CD8-positive, alpha-beta memory T cell (primary cell): ENCODE measurements at places on chromosomes 6 and 20.

DNA sequence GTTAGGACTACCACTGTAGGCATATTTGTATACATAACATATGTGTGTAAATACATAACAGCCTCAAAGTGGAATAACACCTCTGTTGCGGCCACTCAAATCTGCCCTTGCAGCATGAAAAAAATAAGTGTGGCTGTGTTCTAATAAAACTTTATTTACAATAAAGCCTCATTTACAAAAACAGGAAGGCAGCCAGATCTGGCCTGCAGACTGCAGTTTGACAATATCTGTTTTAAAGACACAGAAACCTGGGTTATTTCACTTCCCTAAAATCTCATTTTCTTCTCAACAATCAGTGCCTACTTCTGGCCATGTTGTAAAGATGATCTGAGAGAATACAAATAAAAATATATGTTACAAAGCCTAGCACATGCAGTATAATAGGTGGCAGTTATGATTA is 53.9 kb upstream of the SCML4 start:
- H3K27me3 ChIP-seq, result no peaks in the 10 kb centered on the region
- H3K27ac ChIP-seq, result no peak overlapping the region
- no peaks in the 10 kb centered on the region for H3K4me1 ChIP-seq

DNA sequence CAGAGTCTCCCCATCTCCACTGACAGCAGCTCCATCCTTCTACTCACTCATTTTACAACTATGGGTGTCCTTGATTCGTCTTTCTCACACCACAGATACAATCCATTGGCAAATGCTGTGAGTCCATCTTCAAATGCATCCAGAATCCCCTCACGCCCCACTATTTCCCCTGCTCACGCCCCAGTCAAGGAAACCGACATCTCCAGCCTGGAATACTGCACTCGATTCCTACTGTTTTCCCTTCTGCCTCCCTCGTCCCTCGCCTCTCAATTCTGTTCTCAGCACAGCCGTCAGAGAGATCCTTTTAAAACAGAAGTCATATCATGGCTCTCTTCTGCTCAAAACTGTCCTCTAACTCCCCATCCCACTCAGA is 4.7 kb downstream of the HLA-B start:
- H3K36me3 ChIP-seq, result peaks cover 31% of the 10 kb centered on the region
- H3K27me3 ChIP-seq, result no peaks in the 10 kb centered on the region
- DNase-seq, result peak; percentile 21
- H3K27ac ChIP-seq, result no peak overlapping the region
- H3K4me3 ChIP-seq, result peak overlapping the region; percentile 59
- peaks cover 40% of the 10 kb centered on the region for H3K4me1 ChIP-seq

- peaks cover 13% of the 10 kb centered on the region for H3K36me3 ChIP-seq
- DNase-seq, result no peak
- H3K4me3 ChIP-seq, result no peak overlapping the region
- no peaks in the 10 kb centered on the region for H3K27me3 ChIP-seq
- no peaks in the 10 kb centered on the region for H3K4me1 ChIP-seq
Observed at GRCh38 chr6:31877651-31878161, 1.1 kb downstream of the SLC44A4 start.

- no peak overlapping the region for H3K4me3 ChIP-seq
- H3K27ac ChIP-seq, result no peak overlapping the region
- peaks cover 30% of the 10 kb centered on the region for H3K4me1 ChIP-seq
Observed at GRCh38 chr6:43511824-43512415, 1.8 kb upstream of the LRRC73 start.
